ENCODE measurements at places on chromosomes 12 and 14. TPM values are rescaled to one million over a fixed set of nuclear protein-coding genes. Genes with fewer than 3 reads are reported as not detected.

CD4 gene
- 8.8 TPM for total RNA-seq

INSM2 gene
- 3.6 TPM for total RNA-seq

KRT80 gene
- not detected for total RNA-seq

HAL gene
- 0.59 TPM for total RNA-seq

COL2A1 gene
- 0.43 TPM for total RNA-seq

Measured in dorsolateral prefrontal cortex (tissue), 122 donors.